ENCODE measurements at places on chromosomes 12 and 14. TPM values are rescaled to one million over a fixed set of nuclear protein-coding genes. Genes with fewer than 3 reads are reported as not detected.

The L2HGDH gene
- 12.6 TPM for polyA plus RNA-seq

- DNase-seq = peak; percentile 24
Measured at GRCh38 chr14:91303091-91303923, 58.8 kb upstream of the GPR68 start.

DNA sequence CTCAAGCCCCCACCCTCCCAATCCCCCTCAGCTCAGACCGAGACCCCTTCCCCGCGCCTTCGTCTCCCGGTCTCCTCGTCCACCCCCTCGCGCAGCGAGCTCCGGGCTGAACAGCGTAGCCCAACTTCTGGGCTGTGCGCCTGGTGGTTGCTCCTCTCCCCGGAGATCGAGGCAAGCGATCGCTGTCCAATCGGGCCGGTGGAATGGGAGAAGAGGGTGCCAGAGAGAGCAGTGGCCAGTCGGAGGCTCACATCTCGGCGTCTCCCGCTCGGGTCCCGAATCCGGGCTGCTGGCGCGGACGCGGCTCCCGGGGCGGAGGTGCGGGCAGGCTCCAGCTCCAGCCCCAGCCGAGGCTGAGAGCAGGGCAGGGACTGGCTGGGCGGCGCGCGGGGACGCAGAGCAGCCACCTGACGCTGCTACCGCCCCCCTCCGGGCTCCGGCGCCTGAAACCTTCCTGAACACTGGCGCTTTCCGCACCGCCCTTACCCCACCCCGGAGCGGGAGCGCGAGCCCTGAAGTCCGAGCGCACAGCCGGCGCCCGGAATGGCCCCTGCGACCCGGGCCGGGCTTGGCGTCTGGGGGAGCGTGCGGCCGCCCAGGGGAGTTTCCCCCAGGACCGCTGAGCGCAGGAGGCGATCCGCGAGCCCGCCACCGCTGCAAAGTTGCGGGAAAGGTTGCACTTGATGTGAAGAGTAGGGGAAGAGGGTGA, 508 bp upstream of the KCNH5 start:
- DNase-seq = peak; percentile 39

DNA sequence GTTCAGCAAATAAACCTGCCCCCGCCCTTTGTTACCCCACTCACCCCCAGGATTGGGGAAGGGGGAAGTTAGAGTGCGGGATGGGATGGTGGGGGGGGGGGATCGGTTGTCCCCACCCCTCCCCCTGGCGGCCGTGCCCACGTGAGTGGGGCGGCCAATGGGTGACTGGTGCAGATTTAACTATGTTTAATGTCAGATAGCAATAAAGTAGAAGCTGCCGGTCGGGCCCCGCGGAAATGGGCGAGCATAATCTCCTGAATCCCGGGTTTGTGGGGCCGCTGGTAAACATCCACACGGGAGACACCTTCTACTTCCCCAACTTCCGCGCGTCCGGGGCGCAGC, at the start of gene HOXC12:
HOXC12 (plus strand) TSS at position 210 of the 342 bp plus-strand sequence; CDS start at position 237, 27 bp downstream.
- no peak for DNase-seq

DNA sequence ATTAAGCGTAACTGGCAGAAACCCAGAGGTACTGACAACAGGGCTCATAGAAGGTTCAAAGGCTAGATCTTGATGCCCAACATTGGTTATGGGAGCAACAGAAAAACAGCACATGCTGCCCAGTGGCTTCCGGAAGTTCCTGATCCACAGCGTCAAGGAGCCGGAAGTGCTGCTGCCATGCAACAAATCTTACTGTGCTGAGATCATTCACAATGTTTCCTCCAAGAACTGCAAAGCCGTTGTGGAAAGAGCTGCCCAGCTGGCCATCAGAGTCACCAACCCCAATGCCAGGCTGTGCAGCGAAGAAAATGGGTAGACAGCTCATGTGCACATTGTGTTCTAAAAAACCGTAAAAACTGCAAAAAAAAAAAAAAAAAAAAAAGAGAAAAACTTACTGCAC, 192.3 kb downstream of the MON2 start:
- no peak for DNase-seq

DNA sequence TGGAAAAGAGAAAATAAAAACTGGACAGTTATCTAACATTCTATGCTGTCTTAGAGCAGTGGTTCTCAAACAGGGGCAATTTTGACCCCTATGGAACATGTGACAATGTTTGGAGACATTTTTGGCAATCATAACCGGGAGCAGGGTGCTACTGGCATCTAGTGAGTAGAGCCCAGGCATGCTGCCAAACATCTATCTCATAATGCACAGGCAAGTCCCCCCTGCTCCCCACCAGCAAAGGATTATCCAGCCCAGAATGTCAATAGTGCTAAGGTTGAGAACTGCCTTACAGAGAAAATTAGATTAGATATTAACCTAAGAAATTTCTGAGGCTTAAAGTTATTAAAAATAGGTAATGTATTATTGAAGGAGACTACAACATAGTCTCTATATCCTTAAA, 22.9 kb upstream of the CATSPERB start:
- DNase-seq = no peak

The REP15 gene
- 2.7 TPM for polyA plus RNA-seq

DNA sequence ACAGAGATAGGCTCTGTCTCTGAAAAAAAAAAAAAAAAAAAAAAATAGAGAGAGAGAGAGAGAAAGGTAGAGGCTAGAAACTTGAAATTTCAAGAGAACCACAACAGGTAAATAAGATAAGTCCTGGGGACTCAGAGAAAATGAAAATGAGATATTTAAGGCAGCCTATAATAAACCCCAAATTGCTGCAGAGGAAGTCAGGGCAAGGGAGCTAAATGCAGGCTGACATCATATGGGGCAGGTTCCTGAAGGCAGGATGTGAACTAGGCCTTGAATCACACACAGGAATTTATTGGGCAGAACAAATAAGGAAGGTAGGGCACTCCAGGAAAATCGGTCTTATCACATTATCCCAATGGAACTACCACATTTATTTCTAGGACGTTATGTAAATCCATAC, 54.9 kb upstream of the NUDT4 start:
- no peak for DNase-seq

The DLGAP5 gene
- 49.9 TPM for polyA plus RNA-seq

DNA sequence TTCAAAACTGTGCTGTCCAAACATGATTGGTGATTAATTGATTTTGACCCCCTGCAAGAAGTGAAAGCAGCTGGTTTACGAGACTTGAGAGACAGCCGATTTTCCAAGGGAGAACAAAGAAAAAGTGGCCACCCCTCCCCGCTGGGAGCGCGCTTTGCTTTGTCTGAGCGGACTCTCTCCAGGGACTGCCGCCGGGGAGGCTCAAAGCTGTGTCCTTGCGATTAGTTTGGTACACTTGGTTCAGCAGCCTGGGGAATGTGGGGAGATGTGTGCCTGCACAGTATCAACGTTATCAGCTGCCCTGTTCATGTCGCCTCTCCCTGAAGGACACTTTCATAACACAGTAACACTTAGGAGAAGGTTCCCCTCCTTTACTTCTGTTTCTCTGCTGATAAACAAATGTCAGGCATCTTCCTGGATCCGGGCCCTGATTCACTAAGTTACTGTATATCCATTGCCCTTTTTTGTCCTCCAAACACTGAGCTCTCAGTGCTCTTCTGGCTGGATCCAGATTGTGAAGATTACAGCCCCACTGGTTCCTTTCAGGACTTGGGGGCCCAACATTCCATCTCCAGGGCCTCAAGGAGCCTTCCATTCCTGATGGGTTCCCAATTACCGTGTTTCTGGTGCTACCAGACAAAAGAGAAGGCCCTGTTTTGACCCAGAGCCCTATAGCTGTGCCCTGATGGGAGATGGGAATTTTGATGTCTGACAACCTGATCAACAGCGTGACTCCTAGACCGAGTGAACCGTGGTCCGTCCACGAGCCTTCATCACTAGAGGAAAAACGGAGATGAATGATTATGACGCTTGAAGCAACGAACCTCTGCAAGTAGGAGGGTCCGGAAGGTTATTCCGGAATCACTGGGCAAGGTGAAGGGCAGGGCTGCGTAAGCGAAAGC, 31.7 kb upstream of the TUBA1C start:
- peak; percentile 60 for DNase-seq

The AQP2 gene
- polyA plus RNA-seq = 50.4 TPM

DNA sequence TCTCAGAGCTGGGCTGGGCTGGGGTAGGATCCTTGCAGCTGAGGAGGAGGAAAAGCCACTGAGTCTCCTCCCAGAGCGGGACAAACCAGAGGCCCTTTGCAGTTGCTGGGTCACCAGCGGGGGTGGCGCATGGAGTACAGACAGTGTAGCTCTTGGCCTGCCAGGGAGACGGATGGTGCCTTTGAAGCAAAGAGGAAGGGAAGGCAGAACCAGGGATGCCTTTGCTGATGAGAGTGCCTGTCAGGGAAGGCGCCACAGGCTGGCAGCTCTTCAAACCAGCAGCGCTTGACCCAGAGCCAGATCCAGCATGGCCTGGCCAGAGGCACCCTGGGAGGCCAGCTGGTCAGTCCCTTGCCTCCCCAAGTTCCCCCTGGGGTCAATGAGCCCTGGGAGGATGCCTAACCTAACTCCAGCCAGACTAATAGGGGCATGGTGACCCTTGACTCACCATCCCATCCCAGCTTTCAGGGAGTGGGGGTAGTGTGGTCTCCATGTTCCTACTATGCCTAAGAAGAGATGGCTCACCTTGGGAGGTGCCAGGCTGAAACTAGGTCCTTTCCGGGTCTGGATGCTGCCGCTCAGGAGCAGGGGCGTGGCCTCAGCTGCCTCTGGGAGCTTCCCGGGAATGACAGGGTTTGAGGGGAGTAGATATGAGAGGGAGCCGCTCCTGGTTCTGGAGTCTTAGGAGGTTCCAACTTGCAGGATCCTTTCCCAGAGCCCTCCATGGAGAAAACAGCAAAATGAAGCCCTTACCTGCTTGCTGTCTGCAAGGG, 19.8 kb downstream of the VASH1 start:
- no peak for DNase-seq

- DNase-seq = no peak
Measured at GRCh38 chr14:92668276-92668973, 80.0 kb downstream of the LGMN start.

GRCh38 chr12:58358369-58358768, 417.0 kb downstream of the ATP23 start:
- DNase-seq = no peak

Measured in left kidney (tissue), 8 donors.